ENCODE measurements at places on chromosomes 1 and 21.
A peak's percentile ranks its signal among the peaks of the same experiment; 100 is the strongest.

DNA sequence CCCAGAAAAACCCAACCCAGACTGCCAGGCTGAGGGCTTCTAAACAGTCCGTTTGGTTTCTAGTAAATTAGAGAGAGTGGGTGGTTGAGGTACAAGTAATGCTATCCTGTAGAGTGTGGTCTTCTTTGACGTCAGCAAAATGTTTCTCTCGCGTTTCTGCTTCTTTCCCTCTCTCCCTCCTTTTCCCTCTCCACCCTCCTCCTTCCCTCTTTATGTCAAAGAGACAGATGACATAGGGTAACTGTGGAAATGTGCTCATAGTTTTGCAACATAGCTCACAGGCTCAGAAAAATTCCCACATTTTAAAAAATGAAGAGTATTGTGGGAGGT lies 158.3 kb downstream of the TOMM20 start:
- DNase-seq, result no peak

DNA sequence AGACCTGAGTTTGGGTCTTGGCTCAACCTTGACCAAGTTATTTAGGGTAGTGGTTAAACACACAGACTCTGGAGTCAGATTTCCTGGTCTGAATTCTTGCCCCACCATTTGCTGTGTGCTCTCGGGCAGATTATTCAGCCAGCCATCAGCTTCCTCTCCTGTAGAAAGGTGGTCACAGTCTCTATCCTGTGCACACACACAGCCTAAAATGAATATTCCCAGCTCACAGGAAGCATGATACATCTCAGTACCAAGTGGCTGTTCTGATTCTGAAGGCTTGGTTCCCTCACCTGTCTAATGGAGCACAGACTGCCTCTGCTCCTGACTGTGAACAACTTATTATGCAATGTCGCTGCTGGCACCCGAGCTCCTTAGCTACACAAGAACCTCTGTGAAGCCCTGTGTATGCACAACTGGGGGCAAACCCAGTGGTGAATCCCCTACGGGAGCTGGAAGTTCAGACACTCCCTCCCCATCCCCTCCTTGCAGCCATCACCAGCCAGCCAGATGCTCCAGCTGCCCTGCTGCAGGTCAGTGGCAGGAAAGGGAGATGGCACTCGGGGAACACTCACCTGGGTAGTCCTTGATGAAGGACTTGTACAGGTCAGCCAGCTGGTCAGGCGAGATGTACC lies 13.7 kb downstream of the ENO1 start:
- no peak for DNase-seq

- DNase-seq, result no peak
Observed at GRCh38 chr1:153567621-153568366, 2.1 kb upstream of the S100A2 start.

- no peak for DNase-seq
Observed at GRCh38 chr1:98389809-98390208, 271.7 kb upstream of the SNX7 start.

GRCh38 chr1:171081763-171082201 lies 8.9 kb upstream of the FMO3 start:
- no peak for DNase-seq

- DNase-seq, result no peak
Observed at GRCh38 chr1:4267381-4268261, 367.5 kb upstream of the C1orf174 start.

DNA sequence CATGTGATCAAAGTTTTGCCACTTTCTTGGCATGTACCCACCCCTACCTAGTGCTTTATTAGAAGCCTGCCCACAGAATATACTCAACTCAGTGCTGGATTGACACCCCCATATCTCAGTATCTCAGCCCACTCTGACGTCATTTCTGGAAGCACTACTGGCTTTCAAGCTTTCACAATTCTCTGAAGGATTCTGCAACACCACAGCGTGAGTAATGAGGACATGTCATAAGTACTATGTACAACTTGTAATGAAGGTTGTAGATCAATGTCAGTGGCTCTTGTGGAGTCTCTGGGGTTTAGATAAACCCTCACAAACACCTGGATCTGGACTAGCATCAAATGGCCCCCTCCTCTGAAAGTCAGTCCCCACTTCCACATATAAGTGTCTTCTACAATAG lies 57.2 kb downstream of the TNFSF4 start:
- DNase-seq, result no peak

DNA sequence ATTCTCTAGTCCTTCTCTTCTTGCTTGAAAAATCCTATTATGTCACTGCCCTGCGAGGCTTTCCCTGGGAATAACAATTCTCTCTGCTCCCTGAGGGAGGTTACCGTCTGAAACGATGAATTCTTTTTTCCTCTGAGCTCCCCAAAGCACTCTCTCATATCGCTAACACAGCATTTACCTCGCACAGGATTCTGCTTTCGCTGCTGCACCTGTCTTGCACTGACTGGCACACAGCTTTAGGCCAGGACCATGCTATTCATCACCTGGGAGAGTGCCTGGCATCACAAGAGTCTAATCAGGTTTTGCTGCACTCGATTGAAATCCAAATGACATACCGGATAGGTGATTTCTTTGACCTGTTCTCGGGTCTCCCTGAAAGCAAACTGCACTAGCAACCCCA lies 52.8 kb upstream of the GNG4 start:
- no peak for DNase-seq

DNA sequence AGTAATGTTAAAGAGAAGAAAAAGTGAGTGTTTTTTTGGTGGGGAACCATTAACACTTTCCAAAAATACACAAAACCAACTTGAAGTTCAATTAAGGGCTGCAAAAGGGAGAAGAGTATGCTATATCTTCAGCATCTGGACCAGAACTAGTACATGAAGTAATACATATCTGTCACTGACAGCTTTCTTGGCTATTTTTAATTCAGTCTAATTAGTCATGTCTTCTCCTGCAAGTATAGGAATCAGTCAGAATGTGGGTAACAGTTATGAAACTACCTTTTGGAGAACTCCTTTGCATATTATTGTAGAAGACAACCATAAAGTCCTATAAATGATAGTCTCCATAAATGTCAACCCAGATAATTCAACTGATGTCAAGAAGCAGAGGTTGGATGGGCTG lies 901.2 kb downstream of the TTLL7 start:
- no peak for DNase-seq

GRCh38 chr1:191618181-191618580 lies 540.1 kb upstream of the RGS18 start:
- no peak for DNase-seq

- DNase-seq, result no peak
Observed at GRCh38 chr1:245858722-245859492, 648.2 kb downstream of the SMYD3 start.

GRCh38 chr1:47871799-47872353 lies 125.3 kb downstream of the TRABD2B start:
- no peak for DNase-seq

- DNase-seq, result no peak
Observed at GRCh38 chr1:192476802-192477298, 98.7 kb upstream of the RGS1 start.

GRCh38 chr1:15833069-15833679 lies 14.3 kb upstream of the SPEN start:
- no peak for DNase-seq

DNA sequence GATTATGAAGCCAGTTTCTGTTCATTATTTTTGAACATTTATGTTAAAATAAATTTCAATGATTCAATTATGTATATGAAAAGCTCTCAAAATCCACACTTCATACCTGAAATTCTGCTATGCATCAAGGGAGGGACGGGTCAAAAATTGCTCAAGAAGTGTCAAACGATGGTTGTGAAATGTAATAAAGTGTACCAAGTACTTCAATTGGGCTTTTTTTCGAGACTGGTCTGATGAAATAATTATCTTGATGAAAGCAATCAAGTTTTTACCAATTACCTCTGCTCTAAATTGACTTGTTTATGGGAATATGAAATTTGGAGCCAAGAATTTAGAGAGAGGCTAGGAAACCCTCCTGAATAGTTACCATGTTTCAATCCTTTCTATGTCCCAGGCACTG lies 7.9 kb downstream of the OSCP1 start:
- no peak for DNase-seq

DNA sequence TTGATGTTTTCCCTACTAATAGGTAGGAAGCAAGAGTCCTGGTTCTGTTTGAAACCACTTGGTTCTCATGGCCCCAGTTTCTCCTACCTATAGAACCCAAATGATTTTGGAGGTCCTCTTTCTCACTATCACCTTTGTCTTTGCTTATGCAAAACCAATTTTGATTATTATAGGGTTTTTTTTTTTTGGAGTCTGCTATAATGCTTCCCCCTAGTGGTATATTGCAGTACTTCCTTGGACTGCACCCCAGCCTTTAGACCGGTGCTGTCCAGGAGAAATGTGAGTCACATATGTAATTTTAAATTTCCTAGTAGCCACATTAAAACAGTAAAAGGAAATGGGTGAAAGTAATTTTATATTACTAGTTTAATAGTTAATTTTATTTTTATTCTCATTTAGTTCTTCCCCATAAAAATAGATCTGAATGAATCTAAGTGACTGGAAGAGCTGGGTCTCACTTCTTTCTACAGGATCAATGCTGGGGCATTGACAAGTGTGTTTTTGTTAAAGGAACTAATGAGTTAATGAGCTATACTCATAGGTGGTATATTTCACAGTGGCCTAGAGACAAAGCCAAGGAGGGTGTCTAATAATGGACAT lies 10.6 kb downstream of the FCMR start:
- peak; percentile 48 for DNase-seq

DNA sequence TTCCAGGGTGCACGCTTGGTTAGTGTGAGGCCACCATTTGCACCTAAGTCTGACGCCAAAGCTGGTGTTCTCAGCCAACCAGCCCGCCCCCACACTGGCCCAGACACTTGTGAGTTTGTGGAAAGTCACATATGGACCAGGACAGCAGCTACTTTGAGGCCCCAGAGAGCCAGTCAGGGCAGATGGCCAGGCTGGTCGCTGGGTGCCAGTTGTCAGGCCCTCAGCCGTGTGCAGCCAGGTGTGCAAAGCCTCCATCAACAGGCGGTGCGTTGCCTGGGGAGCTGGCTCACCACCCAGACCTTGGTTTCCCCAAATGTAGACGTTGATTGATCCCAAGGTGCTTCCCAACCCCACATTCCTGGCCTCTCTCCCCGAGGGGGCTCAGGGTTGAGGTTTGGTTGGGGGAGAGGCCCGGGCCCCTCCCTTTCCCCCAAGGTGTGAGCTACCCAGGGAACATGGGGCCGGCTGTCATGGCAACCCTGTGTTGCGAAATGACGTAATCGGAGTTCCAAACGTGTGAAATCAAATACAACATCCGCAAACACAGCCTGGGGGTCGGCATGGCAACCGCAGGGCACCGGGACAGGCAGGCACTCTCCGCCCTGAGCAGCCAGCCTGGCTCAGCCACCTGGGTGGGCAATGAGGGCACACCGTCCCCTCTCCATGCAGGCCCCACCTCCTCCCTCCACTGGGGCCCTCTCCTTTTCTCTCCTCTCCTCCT lies 42.2 kb upstream of the WNT4 start:
- DNase-seq, result no peak

DNA sequence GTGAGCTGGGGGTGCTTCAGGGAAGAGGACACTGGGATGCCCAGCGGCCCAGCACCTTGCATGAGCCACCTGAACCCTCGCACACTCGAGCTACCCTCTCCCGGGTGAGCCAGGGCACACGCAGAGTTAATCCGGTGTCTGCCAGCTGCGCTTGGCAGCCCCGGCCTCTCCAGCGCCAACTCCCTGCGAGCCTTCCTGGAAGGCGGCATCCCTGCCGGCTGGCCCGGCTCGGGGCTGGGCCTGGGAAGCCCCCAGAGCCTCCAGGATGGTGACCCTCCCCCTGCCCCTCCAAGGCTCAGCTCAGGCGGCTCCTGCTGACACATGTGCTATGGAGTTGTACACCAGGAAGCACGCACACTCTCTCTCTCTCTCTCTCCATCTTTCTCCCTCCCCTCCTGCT lies 48.7 kb downstream of the RAP1GAP start:
- no peak for DNase-seq

DNA sequence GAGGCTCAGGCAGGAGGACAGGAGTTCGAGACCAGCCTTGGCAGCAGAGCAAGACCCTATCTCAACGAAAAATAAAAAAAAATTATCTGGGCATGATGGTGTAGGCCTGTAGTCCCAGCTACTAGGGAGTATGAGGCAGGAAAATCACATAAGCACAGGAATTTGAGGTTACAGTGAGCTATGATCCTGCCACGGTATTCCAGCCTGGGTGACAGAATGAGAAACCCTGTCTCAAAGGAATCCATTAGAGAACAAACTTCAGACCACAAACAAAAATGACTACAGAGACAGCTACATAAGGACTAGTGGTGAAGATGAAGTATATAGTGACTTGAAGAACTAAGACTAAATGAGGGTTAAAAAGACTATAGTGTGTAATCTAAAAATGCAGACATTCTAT lies 233.1 kb downstream of the RERE start:
- no peak for DNase-seq
